ENCODE measurements at places on chromosomes 11 and 22.
A peak's percentile ranks its signal among the peaks of the same experiment; 100 is the strongest.

DNA sequence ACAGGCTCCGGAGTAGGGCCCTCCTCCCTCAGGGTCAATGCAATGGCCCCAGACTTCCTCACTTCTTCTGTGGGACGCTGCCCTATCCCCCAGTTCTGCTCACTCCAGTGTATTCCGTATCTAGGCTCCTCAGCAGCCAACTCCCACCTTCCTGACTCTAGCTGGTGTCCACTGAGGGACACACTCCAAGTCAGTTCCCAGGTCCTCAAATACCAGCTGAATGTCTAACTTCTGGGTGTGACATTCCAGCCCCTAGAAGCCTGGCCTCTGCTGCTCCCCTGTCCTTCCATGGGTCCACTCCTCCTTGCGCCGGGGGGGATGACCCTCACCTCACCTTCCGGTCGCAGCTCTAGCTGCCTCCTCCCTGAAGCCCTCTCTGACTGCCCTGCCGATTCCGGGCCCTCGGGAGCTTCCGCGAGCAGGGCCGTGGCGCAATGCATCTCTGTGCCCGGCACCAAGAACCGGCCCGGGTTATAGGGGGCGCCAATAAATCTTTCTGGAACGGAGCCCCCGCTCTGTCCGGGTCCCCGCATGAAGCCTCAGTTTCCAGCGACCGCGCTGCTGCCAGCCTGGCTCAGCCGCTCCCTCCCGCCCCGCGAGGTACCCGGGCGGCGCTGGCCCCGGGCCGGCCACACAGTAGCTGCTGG lies 15.4 kb downstream of the BAD start:
- peak; percentile 59 for DNase-seq

DNA sequence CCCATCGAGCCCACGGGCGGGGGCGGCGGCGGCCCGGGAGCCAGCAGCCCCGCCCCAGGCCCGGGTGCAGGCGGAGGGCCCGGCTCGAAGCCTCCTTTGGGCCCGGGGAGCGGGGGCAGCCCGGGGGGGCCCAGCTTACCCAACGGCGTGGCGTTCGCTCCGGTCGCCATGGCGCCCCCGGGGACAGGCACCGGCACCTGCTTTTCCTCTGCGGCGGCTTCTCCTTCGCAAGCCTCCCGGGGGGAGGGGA lies 194 bp downstream of the SF1 start:
- no peak for DNase-seq

- no peak for DNase-seq
Observed at GRCh38 chr11:72635309-72635915, 38.8 kb downstream of the PDE2A start.

GRCh38 chr11:117180661-117181585 lies 2.4 kb downstream of the SIDT2 start:
- DNase-seq, result no peak

DNA sequence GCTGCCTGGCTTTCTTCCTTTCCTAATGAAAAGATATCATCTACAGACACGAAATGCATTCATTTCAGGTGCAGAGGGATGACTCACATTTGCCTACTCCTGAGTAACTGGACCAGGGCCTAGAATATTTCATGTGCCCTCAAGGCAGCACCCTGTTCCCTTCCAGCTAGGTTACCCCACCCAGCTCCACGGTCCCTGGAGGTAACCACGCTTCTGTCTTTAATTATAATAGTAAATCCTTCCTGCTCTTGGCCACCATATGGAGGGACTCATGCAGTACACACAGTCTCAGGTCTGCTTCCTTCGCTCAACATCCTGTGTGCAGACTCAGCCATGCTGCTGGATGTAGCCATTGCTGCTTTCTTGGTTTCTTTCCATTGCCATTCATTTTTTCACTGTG lies 22.3 kb downstream of the DHCR7 start:
- no peak for DNase-seq

- DNase-seq, result no peak
Observed at GRCh38 chr11:45756384-45757010, 48.5 kb upstream of the SLC35C1 start.

GRCh38 chr22:49873228-49873940 lies 19.7 kb downstream of the ZBED4 start:
- DNase-seq, result no peak

DNA sequence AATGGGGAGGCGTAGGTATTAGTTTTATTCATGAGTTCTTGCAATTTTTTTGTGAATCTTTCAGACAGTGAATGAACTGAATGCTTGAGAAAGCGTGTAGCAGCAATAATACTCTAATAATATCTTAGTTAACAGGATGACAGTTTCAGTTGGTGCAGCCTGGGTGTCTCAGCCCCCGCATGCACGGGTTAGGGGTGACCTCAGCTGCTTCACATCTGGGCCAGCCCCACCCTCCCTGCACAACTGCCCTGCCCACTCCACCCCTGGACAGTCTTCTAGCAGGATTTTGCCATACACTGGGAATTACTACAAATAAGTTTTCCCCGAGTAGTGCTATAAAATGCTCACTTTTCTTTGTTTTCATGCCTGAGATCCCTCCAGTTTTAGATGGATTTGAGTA lies 83.2 kb downstream of the ST3GAL4 start:
- no peak for DNase-seq

- DNase-seq, result no peak
Observed at GRCh38 chr11:74822170-74822569, 73.5 kb downstream of the RNF169 start.

DNA sequence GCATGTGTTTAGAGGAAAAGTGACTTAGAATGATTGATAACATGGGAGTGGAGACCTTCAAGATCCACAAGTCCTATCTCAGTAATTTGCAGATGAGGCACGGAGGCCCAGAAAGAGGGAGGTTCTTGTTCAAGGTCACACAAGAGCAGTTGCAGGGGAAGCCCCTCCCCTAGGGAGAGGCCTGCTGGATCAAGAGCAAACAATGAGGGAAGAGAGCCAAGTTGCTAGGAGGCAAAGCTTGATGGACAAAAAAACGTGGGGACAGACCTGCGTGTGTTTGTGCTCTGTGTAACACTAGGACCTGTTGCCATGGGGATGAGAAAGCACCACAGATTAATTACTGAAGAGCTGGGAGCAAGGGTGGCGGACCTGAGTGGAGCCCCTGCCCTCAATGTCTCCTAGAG lies 6.4 kb upstream of the MFRP start:
- DNase-seq, result no peak

GRCh38 chr11:9703280-9703679 lies 39.4 kb downstream of the SWAP70 start:
- no peak for DNase-seq

- no peak for DNase-seq
Observed at GRCh38 chr11:73034777-73035176, 107.3 kb downstream of the FCHSD2 start.

DNA sequence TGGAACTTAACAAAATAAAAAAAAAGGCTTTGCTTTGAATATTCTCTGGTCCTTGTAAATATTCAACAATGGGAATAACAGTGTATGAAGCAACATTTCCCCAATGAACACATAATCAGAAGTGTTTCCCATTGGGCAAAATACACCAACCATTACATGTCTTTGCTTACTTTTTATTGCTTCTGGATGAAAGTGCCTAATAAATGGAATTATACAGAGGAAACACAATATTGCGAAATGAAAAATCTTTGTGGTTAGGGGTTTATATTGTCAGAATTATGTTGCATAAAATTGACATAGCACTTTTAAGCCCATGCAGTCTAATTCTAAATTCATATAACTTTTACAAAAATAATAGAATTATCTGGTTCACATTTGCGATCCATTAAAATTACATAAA lies 386.4 kb downstream of the DCDC1 start:
- DNase-seq, result no peak

DNA sequence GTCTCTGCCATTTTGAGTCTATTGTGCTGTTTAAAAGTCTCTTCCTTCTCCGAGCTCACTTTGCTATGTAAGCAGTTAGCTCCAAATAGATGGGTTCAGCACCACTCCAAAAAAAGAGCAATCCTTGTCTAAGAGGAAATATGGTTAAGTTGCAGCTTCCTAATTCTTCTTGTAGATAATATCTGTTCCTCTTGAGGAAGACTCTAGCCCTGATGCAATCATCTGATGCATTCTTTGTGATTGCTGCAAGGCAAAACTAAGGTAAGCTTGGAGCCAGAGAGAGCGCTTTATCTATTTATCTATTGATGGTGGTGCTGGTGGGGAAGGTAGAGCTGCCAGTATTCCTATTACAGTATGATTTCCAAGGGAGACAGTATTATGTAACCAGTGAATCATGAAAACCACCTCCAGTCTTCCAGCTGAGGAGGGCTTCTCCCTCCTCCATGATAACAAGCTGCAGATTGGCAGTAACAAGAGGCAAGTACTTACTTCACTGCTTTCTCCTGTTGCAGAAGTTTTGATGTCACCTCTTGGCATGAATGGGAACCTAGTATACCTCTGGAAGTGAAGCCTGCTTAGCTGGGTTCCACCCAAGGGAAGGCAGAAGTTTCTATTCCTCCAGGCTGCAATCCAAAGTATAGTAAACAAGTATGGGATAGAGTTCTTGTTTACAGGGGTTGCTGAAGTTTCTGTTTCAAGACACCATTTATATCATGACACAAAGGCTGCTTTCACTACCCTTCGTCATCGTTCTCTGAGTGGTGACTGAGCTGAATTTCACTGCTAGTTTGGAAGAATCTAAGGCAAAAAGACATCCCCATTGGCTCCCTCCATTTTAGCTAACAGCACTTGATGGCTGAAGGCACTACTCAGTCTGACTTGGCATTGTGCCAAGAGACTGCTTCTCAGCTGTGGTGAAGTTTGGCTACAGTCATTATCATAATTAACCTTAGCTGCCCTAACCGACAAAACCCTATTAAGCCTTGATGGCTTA lies 49.7 kb downstream of the FDX1 start:
- no peak for DNase-seq

DNA sequence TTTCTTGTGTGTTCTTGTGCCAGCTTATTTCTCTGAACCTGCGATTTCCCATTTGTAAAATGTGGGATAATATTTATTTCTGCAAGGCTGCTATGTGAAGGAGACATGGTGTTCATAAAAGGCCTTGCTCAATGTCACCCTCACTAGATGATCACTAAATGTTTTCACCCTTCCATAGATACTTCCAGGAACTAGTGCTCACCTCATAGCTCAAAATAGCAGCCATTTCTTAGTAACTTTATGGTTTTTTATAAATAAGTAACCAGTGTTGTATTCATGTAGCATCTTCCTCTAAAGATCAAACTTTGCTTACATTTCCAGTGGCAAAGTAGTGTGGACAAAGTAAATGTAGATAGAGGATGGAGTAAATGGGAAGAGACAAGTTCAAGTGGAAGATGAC lies 23.8 kb downstream of the SYTL2 start:
- no peak for DNase-seq

GRCh38 chr11:61826930-61827570 lies 1.1 kb upstream of the FADS2 start:
- no peak for DNase-seq

- DNase-seq, result no peak
Observed at GRCh38 chr11:22539821-22540256, 85.8 kb downstream of the FANCF start.

- no peak for DNase-seq
Observed at GRCh38 chr11:20874358-20874757, 205.0 kb downstream of the NELL1 start.

DNA sequence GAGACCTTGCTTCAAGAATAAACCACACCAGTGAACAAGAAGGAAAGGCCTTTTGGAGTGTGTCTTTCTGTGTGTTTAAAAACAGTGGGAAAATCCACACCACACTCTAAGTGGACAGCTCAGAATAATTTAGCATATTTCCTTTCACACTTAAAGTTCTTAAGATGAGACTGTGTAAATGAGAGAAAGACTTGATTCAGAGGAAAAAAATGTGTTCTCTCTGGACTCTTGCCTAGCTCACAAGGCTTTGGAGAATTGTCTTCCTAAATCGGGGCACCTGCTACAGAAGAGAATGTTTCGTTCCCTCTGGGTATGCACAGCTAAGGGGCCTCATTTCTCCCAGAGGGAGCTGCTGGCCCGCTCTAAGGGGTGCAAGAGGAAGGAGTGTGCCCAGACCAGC lies 28.4 kb upstream of the CRTAM start:
- DNase-seq, result no peak

GRCh38 chr11:42412590-42412989 lies 899.2 kb upstream of the API5 start:
- DNase-seq, result no peak

DNA sequence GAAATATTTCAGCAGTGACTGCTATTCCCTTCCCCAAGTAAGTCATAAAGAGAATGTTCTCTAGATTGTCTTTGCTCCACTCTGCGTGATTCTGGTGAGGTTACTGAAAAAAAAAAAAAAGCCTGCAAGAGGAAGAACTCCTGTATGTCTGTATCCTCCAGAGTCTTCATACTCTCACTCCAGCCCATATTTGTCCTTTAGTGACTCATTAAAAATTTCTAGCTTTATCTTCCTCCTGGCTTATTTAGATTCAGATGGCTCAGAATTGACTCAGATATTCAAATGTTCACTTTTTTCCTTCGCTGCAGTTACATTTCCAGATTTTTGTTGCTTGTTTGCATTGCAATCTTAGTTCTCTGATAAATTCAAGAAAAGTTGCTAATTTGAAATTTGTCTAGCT lies 76.3 kb upstream of the CNTN5 start:
- no peak for DNase-seq

GRCh38 chr11:130121445-130121978 lies 38.1 kb upstream of the ST14 start:
- no peak for DNase-seq

DNA sequence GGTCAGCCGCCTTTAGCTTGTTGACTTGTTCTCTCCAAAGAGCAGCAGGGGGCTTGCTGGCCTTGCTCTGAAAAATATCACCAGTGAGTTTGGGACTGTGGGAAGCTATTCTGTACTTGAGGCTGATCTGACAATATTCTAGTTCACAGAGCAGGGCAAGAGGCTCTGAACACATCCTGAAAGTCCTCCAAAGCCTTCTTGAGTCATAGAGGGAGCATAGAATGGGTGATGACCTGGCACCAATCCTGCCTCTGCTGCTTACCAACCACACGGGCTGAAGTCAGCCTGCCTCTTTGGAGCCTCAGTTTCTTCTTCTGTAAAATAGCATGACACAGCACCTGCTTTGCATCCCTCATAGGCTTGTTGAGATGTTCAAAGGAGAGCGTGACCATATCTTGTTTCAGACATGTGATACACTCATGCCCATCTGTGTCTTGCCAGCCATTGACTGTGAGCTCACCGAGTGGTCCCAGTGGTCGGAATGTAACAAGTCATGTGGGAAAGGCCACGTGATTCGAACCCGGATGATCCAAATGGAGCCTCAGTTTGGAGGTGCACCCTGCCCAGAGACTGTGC lies 96.6 kb downstream of the RRAS2 start:
- no peak for DNase-seq

- DNase-seq, result no peak
Observed at GRCh38 chr11:46414466-46414796, 22.9 kb upstream of the CHRM4 start.

GRCh38 chr22:23226497-23226850 lies 46.2 kb downstream of the BCR start:
- DNase-seq, result no peak

DNA sequence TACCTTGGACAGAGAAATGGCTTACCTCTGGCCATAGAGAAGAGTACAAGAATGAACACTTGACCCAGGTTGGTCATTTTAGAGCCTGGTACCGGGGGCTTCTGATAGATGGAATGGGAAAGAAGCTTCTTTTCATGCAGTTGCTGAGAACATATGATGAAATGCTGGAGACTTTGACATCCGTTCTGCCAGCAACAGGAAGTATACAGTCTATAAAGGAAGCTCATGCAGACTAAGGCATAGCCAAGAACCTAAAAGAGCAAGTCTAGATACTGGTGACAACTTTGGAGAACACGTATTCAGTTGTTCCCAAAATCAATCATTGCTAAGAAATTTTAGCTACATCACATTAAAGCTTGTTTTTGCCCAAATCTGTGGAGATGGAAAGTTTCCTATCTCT lies 894.6 kb downstream of the METTL15 start:
- DNase-seq, result no peak

- DNase-seq, result no peak
Observed at GRCh38 chr11:19602406-19602805, 110.2 kb upstream of the NAV2 start.

GRCh38 chr11:1992111-1992510 lies 5.5 kb downstream of the H19 start:
- no peak for DNase-seq

Measured in SW 1271 (cell line).